ENCODE measurements at places on chromosomes 11 and 22.

- DNase-seq = no peak
Observed at GRCh38 chr22:30327864-30328345, 1.2 kb upstream of the TBC1D10A start.

DNA sequence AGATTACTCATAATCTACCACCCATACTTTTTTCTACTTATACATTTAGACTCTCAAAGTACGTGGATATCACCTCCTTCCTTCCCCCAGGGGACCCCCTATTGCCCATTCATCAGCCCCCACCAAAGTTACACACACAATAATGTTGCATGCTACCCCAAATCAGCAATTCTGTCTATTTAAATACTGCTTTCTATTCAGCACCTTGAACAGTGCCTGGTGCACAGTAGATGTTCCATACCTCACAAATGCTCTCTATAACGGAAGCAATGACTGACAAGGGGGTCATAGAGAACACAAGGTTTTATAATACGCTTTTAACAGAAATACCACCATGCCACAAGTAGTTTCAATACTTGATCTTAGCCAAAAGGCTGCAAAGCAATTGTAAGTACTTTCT is 370.7 kb downstream of the MIAT start:
- DNase-seq = no peak

- DNase-seq = no peak
Observed at GRCh38 chr22:28029956-28030355, 110.9 kb upstream of the PITPNB start.

GRCh38 chr22:45518580-45518991 is 15.9 kb downstream of the FBLN1 start:
- DNase-seq = peak; percentile 71

- peak; percentile 90 for DNase-seq
Observed at GRCh38 chr11:6606471-6607189, 3.1 kb downstream of the ILK start.

GRCh38 chr11:121654843-121655536 is 202.2 kb upstream of the SORL1-AS1 start:
- no peak for DNase-seq

DNA sequence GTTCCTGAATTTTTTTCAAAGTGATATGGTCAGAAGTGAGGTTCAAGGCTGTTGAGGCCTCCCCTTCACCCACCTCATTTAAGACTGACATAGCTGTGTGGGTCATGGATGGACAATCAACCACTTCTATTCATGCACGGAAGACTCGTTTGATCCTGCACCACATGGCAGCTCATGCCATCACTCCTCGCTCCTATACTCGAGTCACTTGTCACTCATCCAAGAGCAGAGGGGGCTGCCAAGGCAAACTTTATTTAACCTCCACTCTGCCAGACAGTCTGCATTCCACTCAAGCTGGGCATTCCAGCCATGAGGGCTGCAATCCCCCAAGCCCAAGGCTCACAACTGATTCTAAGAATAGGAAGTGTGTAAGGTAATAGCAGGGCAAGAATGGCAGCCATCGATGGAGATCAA is 34.1 kb downstream of the SNX19 start:
- DNase-seq = no peak

DNA sequence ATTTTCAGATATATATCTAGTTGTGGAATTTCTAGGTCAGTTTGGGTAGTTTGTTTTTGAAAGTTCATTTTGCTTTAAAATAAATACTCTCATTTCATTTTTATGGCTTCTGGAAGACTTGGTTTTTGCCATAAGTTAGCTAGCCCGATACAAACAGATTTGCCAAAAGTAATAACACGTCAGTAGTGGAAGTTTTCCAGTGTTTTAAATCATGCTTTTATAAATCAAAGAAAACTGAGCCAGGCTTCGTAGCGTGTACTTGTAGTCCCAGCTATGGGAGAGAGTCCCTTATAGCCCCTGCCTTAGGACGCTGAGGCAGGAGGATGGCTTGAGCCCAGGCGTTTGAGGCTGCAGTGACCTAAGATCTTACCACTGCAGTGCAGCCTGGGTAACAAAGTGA is 21.7 kb upstream of the MICALL1 start:
- peak; percentile 72 for DNase-seq

GRCh38 chr22:29799217-29799680 is 32.1 kb downstream of the UQCR10 start:
- peak; percentile 99 for DNase-seq

GRCh38 chr11:64241491-64242374 is 838 bp downstream of the FKBP2 start:
- DNase-seq = no peak

DNA sequence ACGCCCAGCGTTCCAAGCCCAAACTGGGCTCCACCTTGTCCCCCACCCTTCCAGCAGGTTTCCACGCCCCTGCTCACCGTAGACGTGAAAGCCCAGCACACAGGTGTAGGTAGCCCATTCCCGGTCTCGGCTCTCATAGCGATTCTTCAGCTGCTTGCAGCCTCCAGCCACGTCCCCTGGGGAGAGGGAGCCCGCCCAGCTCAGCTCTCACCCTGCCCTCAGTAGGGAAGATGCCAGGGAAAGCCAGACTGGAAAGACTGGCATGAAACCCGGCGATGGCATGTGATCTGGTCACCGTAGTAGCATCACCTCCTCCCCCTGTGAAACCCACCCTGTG is 1.4 kb upstream of the MTA2 start:
- peak; percentile 34 for DNase-seq

DNA sequence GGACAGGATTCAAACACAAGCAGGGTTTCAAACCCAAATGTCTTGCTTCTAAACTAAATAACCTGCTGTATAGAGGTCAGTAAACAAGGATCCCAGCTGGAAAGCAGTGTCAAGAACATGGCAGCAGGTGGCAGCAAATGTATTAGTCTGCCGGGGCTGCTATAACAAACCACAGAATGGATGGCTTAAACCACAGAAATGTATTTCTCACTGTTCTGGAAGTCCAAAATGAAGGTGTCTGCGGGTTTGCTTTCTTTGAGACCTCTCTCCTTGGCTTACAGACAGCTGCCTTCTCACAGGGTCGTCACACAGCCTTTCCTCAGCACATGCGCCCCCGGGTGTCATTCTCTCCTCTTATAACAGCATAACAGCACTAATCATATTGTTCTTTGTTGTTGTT is 65.1 kb upstream of the LRRC55 start:
- DNase-seq = peak; percentile 46

- DNase-seq = no peak
Observed at GRCh38 chr11:69974528-69974927, 103.6 kb upstream of the ANO1 start.

DNA sequence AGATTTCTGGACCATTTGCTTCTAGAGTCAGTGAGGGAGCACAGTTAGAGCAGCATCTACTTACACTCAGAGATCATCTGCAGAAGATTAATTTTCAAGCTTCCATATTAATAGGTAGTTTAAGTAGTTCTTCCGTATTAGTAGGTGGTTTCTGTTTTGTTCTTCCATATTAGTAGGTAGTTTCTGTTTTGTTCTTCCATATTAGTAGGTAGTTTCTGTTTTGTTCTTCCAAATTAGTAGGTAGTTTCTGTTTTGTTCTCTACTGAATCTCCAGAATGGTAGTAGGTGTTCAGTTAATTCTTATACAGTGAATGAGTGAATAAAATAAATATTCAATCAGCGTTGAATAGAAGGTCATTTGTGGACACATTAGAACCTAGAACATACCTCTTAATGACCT is 175.7 kb downstream of the TMEM135 start:
- DNase-seq = no peak

DNA sequence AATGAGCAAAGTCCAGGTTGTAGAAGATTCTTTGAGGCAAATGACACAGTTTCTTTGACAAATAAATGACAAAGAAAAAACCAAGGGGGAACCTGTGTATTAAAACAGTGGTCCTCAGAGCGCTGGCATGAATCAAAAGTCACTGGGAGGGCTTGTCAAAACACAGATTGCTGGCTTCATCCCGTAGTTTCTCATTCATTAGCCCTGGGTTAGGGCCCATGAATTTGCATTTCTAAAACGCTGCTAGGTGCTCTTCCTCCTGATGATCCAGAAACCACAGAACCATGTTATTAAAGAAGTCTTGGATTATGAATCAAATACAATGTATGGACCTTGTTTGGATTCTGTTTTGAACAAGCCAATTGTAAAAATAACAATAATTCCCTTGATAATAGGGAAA is 92.7 kb downstream of the YAP1 start:
- DNase-seq = no peak

DNA sequence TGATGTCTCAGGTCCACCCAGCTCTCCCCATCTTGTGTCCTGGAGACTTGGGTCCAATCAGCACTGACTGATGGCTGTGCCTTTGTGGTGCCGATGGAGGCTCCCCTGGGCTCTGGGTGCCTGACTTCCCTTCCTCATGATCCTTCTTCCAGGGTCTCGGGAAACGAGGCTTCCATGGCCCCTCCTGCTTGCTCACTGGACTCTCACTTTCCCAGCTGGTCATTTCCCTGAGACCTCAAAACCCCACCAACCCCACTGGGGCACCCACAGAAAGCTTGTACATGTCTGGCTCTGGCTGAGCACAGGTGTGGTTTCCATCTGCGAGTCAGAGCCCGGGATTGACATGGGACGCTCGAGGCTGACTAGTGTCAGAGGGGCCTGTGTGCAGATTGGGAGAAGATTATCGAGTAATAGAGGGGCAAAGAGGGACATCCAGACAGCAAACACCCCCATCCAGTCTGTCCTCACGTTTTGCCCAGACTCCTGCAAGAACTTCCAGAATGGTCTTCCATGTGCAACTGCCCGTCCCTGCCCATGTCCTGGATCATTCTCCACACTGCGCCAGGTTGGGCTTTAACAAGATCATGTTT is 15.1 kb downstream of the APOL1 start:
- DNase-seq = no peak

Measured in fibroblast of gingiva (primary cell).